ENCODE measurements at places on chromosomes 12 and 14.

GRCh38 chr12:75935539-75936242, 95.9 kb downstream of the PHLDA1 start:
- no peak for DNase-seq

DNA sequence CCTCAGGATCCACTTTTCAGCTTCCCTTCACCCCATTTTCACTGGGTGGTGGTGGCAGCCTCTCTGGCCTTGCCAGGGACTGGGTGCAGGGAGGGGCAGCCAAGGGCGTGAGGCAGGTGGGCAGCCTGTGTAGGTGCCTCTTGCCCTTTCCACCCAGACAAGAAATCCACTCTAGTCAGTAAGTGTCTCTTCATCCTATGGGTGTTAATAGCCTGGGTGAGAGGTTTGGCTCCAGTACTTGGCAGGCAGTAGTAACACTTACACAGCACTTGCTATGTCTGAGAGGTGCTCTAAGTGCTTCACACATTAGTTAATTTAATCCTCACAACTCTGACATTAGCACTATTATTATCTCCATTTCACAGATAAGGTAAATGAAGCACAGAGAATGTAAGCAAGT, 171.9 kb downstream of the EMP1 start:
- DNase-seq = no peak

DNA sequence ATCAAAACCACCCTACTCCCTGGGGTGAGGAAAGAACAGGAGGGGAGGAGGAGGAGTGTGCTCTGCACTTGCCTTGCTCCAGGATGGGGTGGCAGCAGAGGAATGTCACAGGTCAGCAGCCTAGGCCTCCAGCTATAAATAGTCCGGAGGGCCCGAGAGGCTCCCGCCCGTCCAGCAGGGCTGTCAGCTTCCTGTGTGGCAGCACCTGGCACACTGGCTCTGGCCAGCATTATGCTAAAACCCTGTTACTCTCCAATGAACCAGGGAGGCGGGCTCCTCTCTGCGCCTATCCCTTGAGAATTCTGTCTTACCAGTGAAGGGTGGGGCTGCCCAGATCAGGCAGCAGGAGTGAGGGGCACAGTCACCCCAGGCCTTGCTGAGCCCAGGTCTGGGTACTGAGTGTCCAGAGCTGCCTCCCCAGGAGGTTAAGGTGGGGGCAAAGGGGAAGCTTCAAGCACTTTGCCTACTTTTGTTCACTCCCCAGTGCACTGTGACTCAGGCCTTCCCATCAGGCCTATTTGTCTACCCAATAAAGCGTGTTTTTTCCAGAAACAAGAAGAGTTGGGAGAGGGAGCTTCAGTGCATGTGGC, 1.2 kb upstream of the COX14 start:
- no peak for DNase-seq

DNA sequence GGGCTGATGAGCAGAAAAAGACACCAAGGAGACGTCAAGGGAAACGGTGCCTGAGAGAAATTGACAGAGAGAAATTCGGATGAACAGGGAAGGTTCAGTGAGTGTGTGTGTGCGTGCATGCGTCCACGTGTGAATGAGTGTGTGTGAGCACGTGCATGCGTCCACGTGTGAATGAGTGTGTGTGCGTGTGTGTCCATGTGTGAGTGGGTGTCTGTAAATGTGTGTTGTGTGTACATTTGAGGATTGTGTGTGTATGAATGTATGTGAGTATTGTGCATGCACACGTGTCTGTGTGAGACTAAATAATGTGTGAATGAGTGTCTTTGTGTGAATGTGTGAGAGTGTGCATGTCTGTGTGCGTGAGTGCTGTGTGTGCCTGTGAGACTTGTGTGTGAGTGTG, 137.4 kb upstream of the MED13L start:
- DNase-seq = no peak

- DNase-seq = no peak
Measured at GRCh38 chr12:44852483-44852882, 23.6 kb downstream of the NELL2 start.

- peak; percentile 31 for DNase-seq
Measured at GRCh38 chr14:91418387-91419043, 895 bp upstream of the CCDC88C start.

GRCh38 chr12:89935850-89936249, 227.2 kb upstream of the ATP2B1 start:
- no peak for DNase-seq

GRCh38 chr12:120132863-120133385, 16.4 kb upstream of the RAB35 start:
- DNase-seq = no peak

DNA sequence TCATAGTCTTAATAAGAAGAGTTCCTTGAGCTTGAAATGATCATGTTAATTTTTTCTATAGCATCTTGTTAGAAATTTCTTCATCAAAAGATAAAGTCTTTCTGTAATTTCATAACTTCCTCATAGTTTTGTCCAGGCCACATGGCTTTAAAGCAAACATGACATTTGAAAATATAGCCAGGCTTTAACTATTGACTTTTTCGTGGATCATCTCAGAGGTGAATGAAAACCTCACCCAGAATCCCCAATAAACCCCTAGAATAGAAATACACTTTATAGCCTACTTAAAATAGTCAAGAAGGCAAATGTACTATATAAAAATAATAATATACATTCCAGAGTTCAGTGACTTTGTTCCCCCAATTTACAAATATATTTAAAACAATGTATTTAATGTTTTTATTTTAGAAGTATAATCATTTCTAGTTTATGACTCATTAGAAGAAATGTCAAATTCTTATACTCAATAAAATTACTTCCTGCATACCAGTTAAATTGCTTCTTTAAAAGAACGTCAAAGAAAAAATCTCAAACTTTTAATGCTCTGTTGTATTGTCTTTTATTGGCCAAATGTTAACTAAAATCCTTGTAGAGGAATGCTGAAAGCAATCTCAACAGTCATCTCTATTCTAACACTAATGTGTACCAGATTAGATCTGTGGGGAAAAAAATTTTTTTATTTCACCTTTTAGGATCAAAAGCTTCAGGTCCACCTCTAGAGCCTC, 21.6 kb downstream of the EXOC5 start:
- no peak for DNase-seq

DNA sequence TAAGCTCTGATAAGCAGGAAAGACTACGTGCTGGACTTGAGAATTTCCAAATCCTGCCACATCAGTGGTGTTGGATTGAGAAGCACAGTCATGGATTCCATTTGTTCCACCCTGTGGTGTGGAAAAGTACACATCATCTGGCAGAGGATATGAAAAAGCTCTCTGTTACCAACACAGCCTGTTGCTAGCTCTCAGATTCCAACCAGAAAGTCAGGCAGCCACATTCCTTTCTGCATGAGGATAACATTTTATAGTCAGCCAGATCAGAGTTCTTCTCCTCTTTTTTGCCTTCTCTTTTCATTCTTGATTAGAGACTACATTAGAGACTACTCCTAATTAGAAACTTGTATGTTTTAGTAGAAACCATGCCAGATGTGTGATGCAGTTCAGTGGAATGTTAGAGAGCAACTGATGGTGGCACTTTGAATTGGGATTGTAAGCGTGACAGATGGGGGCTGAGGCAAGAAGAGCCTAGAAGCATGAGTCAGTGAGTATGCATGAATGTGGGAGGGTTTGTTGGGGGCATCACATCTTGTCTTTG, 61.2 kb upstream of the STXBP6 start:
- DNase-seq = no peak

- DNase-seq = no peak
Measured at GRCh38 chr14:46819117-46819516, 167.5 kb upstream of the RPL10L start.

DNA sequence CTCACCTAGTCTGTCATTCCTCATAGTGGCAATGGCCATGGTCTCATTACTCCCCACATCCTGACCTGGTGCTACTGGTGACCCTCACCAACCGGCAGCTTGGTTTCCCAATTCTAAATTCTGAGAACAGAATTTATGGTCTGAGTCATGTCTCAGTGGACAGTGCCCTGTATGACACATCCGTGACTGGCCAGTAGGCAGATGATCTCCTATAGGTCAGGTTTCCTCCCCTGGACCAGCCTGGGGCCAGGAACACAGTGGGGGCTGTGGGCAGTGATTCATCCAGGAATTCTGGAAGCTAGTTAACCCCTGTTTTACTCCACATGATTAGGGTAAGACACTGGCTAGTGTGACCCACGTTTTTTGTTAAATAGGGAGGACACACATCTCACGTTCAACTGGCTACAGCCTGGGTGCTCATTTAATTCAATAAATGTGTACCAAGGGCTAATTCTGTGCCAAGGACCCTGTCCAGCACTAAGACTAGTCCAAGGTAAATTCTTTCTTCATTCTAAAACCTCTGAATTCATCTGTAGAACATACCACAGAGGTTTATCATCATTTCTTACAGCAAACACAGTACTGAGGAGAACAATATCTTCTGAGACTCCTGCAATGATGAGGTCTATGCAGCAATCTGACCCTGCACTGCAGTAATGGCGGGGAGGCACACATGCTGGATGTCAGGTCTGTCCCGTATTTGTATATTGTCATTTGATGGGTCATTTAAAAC, 249.6 kb upstream of the TBX3 start:
- DNase-seq = no peak

- DNase-seq = peak; percentile 24
Measured at GRCh38 chr12:19129486-19130223, at the start of gene PLEKHA5. Gene PLEKHA5, plus strand, starts transcription at chr12:19129733. Its CDS starts 67 bp downstream, at chr12:19129800.

DNA sequence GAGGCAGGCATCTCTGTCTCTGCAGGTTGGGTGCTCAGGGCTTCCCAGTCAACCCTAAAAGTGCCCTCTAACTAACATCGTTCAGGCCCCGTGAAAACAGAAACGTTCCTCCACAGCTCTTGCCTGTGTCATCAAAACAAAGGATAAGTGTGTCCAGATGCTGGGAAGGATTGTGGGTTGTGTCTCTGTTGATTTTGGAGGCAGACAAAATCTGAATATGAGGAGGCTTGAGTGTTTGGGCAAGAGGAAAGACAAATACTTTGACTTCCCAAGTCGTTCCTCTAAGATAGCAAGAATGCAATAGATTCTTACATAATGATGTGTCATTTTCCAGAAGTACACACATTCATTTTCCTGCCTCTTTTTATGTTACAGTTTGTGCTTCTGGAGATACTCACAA, 52.9 kb downstream of the SERPINA3 start:
- no peak for DNase-seq

GRCh38 chr12:54479421-54479820, 6.0 kb upstream of the GTSF1 start:
- no peak for DNase-seq

DNA sequence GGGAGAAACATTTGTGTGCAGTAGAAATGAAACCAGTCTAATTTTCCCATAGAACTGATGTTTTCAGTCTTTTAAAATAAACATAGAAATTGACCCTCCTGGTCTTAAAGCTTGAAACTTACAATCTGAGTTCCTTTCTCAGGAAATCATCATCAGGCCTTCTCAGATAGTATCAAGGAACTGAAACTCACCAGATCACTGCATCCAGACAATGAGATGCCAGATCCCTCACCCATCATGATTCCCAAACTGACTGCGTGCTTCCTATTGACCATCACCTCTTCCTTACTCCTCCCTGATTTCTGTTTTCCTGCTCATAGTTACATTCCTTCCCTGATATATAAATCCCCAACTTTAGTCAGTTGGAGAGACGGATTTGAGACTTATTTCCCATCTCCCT, 195.0 kb upstream of the AMIGO2 start:
- DNase-seq = no peak

GRCh38 chr14:96409701-96410100, 17.8 kb downstream of the AK7 start:
- DNase-seq = no peak

- no peak for DNase-seq
Measured at GRCh38 chr14:65007202-65007601, 20.5 kb downstream of the FNTB start.

Data from NCI-H446 treated with DMSO at 0.1 percent for 48 hours (cell line).